ENCODE measurements at places on chromosomes 2 and 18.

DNA sequence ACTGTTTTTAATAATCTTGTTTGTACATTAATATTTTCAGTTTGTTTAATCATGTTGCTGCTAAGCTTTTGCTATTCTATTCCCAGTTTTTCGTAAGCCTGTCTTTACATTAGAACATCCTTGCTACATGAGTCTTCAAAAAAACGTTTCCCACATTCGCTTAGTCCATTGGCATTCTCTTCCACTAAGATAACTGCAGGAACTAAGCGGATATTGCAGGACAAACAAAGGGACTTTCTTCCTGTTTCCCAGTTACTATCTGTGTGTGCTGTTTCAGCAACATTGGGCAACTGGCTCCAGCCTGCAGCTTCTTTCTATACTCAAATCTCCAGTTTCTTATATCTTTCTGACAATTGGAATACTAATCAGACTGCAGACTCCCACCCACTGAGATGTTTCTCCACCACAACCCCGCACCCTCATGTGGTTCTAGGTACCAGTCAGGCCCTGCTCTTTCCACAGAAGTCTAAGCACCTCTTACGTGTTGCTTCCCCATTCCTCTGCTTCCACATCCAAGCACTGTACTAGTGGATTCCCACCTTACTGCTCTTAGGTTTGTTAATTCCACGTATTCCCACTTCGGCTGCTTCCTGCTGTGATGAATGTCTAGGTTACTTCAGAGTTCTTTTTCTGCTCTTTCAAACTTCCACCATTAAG, 420.3 kb downstream of the LRRTM4 start:
- no peak for DNase-seq

DNA sequence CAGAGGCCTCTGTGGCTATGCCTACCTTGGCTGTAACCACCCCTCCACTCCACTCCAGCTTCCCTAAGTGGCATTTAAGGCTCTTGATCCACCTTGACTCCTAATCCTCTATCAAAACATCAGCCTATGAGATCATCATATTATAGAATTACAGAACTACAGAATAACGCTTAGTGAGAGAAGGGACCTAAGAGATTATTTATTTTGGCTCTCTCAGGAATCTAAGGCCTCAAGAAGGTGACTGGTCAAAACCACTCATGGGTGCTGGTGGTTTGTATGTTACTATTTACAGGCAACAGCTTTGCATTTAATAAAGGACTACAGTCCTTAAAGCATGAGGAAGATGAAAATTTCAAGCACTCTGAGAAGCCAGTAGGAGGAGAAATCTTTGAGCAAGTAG, 118.8 kb downstream of the FSHR start:
- DNase-seq, result no peak

DNA sequence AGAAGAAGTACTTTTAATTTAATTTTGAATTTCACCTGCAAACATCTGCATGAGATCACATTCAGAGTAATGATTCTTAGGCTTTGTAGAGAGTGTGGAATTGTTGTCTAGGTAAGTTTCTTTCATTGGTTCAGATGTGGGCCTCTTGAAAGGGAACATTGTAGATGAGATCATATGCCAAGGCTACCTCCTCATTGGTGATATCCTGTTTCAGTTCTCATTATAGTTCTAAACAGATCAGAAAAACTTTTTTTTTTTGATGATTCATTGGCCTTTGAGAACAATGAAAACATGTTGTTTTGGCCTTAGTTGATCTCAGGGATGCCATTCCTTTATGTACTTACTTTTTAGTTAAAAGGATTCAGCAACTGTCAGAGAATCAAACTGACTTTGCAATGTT, 44.5 kb downstream of the EML6 start:
- DNase-seq, result no peak

DNA sequence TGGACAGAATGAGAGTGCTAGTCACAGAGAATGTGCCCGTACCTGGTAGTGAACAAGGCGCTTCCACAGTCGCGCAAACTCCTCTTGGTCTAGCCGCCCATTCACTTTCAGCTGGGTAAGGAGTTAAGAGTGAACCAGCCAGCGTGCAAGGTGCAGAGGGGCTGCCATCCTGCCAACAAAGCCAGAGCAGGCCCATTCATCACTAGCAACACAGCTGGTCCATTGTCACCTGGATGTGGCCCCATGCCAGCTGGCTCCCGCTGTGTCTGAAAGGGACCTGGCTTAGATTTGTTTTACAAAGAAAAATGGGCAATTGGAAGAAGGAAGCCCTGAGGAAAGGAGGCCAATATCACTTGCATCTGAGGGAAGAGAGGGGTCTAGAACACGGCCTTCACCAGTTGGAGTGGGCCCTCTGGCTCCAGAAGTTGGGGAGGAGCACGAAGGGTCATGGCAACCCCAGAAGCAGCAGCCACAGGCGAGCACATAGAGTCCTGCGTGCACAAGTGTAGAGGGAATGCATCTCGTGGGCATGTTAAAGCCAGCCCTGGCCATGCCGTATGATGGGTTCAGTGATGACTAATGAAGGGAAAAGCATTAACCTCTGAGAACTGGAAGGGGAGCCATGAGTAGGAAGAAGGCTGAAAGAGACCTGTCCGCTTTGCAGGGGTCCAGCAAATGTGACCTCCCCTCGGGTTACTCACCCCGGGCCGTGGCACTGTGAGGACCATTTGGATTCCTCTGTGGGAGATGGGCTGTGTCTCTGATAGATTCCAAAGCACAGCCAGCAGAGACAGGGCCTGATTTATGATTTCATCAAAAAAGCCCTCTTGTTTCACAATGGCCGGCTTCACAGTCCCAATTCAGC, 70.6 kb downstream of the CAPN13 start:
- no peak for DNase-seq

DNA sequence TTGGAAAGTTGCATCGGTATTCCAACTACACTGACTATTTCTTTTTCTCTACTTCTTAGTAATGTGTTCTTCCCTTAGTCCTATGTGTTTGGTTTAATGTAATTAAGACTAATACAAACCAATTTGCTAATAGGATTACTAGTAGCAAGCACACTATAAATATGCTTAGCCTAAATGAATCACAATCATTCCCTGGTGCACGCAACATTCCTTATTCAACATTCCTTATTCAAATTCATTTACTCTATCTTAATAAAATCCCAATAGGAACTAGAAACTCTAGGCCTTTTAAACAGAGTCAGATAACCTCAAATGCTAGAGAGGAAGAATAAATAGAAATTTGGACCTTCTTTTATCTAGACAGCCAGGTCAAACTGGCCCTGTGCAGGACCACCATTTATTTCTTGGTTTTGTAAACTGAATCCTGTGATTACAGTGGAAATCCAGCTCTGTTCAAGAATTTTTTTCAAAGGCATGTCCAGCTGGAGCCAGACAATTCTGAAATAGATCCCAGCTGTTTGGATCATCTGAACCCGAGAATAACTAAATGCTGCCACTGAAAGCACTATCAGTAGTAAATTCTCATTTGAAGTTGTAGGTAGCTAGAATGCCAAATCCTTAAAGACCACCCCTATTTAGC, 103.1 kb downstream of the PPP1R1C start:
- no peak for DNase-seq

DNA sequence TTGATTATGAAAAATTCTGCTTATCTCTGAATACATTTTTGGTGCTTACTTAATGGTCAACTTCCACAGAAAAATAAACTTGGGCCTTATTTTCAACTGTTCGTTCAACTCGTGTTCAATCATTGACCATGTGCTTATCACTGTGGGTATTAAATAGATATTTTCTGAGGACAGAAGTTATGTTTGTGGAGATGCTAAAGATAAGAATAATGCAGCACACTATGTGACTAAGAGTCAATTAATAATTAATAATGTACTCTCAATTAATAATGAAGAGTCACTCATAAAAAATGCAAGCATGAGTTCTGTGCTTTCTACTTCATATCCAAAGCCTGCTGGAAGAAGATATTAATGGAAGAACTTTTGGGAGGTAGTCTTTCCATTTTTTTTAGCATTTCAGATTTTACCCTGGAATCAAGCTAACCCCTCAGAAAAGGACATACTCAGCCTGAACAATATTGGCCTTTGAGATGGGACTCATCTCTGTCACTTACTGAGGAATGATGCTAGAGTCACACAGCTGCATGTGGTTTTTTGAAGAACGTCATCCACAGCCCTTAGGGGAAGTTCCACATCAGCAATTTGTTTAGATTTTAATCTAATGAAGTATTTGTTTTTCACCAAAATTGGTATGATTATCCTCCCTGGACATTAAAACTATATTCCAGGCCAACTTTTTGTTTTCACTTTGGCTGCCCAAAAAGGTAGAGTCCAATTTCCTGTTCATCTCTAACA, 191.9 kb upstream of the CRIM1 start:
- DNase-seq, result peak; percentile 64

DNA sequence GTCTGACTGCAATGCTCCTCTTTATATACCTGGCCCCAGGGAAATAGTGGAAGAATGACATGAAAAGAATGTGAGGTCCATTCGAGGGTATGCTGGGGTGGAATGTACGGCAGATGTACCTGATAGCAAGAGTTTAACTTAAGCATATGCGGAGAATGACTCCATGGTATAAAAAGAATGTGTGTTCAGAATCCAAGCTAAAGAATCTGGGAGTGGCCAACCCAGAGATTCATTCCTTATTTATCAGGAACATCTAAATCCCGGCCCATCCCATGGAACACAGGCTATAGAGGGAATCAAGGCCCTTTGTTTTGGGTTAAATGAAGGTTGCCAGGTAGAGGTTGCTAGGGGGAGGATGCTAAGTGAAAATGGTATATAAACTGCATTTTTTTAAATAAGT, 150.0 kb downstream of the ZNF385B start:
- no peak for DNase-seq

DNA sequence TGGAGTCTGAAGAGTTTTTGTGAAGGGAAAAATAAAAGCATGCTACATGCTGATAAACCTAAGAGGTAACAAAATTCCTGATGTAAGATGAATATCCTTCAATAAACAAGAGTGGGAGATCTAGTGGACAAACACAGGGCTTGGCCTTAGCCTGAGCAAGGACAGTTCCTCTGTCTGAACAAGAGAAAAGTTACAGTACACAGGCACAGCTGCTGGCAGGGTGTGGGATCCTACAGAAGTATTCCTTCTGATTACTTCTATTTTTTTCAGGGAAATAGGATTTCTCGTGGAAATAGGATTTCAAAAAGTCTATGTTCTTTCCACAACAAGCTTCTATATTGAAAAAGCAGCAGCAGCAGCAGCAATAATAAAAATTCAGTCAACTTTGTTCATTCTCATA, 54.1 kb downstream of the NBAS start:
- DNase-seq, result no peak

DNA sequence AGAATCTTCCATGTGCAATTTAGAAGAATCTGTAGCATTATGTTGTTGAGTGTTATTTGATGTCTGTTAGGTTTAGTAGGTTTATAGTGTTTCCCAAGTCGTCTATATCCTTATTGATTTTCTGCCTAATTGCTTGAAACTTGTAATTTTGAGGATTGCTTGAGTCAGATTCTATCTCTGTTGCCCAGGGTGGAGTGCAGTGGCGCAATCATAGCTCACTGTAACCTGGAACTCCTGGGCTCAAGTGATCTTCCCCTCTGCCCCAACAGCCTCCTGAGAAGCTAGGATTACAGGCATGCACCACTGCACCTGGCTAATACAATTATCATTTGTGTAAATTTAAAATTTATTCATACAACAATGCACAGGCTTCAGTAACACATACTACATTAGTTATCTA, 3.1 kb upstream of the TCF23 start:
- no peak for DNase-seq

- DNase-seq, result no peak
Observed at GRCh38 chr2:197931661-197932312, 127.4 kb downstream of the PLCL1 start.

DNA sequence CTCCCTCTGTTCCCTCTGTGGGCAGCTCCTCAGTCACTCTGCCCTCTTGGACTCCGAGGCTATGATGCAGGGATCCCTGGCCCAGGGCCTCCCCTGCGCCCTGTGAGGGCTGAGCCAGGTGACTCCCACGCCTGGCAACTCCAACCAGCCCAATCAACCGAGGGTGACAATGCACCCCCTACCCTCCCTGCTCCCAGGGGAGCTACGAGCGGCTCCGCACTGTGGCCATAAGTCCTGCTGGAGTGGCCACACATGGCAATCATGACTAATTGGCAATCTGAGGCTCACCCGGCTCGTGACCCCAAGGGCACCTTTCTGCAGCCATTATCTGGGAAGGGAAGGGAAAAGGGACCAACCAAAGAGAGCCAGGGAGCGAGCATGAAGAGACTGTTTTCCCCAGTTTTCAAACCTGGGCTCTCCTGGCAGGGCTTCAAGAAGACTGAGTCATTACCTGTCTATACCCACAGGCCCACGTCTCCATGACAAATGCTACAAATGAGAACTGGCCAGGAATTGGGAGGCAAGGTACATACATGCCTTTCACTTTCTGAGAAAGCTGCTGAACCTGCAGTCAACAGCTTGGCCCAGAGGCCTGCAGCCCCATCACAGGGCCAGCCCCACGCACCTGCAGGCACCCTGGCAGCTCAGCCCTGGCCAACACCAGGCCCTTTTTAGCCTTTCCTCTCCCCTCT, 45.1 kb downstream of the RPL31 start:
- no peak for DNase-seq

DNA sequence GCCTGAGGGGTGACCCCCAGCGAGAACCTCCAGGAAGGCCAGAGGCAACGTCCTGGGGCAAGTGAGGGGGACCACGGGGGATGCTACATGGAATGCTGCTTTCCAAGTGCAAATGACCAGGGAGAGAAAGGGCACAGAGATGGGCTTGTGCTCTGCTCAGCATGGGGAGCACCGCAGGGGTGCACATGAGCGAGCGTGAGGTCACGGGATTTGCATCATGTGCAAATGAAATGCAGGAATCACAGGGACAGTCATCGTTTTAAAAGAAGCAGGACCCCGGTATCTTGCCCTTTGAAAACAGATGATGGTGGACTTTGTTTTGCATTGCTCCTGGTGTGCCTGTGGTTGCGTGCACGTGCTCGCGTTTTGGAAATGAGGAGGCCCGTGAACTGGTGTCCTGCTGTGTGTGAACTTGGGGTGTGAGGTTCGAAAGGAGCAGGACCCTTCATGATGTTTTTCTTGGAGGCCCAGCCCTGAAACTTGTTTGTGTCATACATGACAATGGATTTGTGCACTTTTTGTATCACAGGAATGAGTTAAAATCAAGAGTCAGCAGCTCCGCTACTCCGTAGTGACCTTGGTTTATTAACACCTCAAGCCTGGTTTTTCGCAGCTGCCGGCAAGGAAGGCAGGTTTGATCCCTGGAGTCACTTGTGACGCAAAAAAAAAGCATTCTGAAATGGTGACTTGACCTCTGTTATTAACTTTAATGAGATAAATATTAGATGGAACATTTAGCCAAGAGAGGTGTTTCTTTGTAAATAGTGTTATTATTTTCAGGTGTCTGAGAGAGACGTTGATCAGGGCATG, 234.5 kb downstream of the LDLRAD4 start:
- no peak for DNase-seq

- DNase-seq, result no peak
Observed at GRCh38 chr18:78192054-78192453, 787.6 kb upstream of the SALL3 start.

DNA sequence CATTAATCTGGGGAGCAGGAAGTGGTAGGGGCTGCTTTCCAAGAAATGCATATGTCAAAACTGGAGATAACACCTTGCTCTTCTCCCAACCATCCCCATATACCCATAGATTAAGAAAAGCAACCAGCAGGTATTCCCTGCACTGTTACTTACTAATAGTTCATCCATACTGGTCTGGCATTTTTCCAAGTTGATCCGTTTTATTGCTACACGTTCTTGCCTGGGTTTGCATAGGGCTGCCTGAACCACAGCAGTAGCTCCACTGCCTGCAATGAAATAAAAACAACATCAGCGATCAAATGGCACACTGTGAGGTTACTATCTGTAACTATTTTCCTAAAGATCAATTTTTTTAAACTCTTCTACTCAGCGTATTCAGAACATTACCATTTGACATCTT, 65.6 kb downstream of the STK39 start:
- no peak for DNase-seq

All from foreskin melanocyte (primary cell).